ENCODE measurements at places on chromosomes 1 and 21.

DNA sequence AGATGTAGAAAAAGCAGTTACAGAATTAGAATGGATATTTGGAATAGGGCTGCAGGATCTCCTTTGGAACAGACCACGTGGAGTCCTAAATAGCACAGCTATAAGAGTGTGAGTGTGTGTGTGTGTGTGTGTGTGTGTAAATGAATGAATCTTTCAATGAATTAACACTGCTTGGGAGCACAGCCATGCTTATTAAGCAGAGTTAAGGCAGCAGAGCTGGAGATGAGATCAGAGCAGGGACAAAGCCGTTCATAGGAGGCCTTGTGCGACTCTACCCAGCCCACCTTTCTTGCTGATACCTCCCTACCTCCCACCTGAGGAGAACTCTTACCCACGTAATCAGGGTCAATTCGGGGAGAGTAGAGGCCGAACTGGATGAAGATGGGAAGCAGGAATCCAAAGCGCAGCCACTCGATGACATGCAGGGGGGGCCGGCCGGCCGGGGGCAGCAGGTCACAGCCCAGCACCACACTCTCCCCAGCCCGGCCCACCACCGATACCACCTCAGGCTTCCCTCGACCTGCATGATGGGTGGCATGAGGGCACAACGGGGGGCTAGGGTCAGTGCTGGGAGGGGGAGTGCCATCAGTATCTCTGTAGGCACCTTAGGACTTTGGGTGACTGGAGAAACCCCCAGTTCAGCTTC is 2.7 kb downstream of the IGSF9 start:
- DNase-seq: no peak

GRCh38 chr1:74790453-74790852 is 57.5 kb downstream of the TYW3 start:
- DNase-seq: peak; percentile 88

GRCh38 chr1:40143891-40144575 is 17.2 kb upstream of the RLF start:
- peak; percentile 59 for DNase-seq

DNA sequence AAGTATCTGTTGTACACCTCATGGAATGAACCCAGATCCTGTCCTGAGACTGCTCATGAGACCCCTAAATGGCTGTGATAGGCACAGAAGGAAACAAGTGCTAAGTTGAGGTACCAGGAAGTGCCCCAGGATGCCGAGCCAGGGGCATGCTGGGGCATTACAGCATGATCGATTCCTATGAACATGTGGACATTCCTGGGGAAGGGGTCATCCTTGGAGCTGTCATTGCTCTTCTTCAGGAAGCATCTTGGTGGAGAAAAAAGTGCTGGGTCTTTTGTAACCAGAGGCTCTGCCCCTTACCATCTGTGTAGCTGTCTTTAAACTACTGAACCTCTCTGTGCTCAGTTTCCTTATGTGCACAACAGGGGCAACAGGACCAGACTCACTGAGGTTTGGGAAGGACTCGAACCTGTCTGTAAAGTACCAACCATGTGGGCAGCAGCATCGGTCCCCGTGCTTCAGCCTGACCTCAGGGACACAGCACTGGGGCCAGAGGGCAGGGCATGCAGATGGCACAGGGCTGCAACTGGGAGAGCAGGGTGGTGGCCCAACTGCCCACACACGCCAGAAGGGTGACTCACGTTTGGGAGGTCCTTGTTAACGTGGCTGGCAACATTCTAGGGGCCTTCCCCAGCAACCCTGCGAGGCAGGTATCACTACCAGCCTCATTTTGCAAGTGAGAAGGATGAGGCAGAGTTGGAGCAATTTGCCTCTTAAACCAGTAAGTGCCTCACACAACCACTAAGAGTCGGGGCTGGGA is 142.3 kb upstream of the EDN2 start:
- DNase-seq: peak; percentile 63

DNA sequence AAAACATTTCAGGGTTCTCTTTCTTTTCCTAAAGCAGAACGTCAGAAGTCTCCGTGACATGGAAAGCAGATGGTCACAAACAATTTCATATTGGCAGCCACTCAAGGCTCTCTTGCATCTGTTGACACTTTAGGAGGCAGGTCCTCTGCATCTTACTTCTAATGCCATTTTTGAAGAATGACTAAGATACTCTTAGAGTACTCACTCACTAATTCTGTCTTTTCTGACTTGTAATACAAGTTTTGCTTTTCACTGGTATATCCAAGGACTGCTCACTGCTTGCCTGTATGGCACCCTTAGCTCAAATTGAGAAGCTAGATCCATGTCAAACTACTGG is 68.3 kb downstream of the PRRX1 start:
- DNase-seq: peak; percentile 72

- DNase-seq: peak; percentile 18
Measured at GRCh38 chr1:205504311-205505075, at the start of gene CDK18. CDK18 (plus strand) TSS chr1:205504669; CDS start chr1:205523168, 18,499 bp downstream.

GRCh38 chr21:34364921-34365320 is 1.1 kb downstream of the KCNE2 start:
- no peak for DNase-seq

GRCh38 chr1:6962478-6962995 is 177.3 kb downstream of the CAMTA1 start:
- DNase-seq: no peak

GRCh38 chr1:3531928-3532327 is 77.5 kb downstream of the ARHGEF16 start:
- no peak for DNase-seq

DNA sequence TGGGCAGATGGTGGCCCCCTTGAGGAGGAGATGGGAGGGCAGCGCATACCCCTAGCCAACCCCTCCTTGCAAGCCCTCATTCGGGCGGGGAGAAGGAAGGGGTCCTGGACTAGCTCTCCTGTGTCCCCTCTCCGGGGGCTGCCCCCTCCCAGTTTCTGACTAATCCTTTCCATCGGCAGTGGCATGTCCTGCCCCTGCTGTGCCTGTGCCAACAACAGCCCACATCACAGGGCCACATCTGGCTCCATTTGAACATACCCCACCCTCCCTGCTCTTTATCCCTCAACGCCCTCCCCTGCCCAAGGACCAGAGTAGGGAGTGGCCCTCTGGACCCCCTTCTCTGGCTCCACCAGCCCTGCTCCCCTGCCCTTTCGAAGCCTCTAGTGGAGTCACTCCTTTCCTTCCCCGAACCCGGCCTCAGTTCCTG is 11.0 kb upstream of the LMNA start:
- DNase-seq: peak; percentile 68

- no peak for DNase-seq
Measured at GRCh38 chr1:5611431-5611830, 380.8 kb downstream of the NPHP4 start.

GRCh38 chr1:164937291-164937690 is 378.3 kb downstream of the PBX1 start:
- no peak for DNase-seq

- peak; percentile 80 for DNase-seq
Measured at GRCh38 chr1:9376886-9377333, 84.2 kb downstream of the SPSB1 start.

DNA sequence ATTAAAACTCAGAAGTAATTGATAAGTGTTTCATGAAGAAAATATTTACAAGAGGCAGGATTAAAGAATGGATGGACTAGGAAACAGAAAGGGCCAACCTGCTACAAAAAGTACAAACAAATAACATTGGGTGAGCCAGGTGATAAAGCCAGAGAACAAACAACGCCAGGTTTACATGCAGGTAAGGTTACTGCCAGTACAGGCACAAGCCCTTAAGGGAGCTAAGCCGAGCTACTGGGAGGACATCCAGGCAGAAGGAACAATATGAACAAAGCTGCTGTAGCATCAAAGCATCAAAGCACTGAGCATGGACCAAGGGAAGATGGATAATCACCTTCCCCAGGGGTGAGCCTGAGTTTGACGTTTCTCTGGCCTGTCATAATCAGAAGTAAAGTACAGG is 380.7 kb downstream of the SEC16B start:
- no peak for DNase-seq

DNA sequence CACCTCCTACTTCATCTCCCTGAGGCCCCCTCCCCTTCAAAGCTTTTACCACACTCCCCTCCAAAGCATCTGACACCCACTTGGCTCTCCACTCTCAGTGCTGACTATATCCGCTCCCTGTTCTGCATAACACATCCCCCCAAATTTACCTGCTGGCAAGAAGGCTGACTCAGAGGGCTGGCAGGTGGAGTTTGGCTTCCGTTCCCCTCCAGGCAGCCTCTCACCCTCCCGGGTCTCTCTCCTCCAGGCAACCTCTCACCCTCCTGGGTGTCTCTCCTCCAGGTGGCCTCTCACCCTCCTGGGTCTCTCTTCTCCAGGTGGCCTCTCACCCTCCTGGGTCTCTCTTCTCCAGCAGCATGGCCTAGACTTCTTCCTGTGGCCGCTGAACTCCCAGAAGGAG is 562.1 kb downstream of the NPHP4 start:
- DNase-seq: no peak

DNA sequence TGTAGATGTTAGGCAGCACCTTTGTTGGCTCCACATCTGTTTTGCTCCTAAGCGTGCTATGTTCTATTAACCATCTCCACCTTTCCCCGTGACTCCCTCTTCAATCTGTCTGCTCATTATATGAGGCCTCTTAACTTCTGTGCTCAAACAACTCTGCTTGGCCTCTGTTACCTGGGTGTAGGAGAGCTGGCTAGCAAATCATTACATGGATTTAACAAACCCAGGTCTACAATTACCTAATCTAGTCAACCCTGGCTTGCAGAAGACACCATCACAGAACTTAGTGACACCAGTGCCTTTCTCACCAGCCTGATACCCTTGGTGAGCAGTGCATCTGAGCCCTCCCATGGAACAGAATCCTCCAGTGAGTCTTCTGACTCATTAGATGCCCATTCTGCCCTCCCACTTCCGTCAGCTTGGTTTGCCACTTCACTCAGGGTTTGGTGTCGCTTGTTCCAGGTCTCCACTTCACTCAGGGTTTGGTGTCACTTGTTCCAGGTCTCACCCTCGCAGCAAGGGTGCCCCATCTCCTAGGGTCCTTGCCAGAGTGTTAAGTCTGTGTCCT is 92.0 kb upstream of the KIF26B start:
- no peak for DNase-seq

DNA sequence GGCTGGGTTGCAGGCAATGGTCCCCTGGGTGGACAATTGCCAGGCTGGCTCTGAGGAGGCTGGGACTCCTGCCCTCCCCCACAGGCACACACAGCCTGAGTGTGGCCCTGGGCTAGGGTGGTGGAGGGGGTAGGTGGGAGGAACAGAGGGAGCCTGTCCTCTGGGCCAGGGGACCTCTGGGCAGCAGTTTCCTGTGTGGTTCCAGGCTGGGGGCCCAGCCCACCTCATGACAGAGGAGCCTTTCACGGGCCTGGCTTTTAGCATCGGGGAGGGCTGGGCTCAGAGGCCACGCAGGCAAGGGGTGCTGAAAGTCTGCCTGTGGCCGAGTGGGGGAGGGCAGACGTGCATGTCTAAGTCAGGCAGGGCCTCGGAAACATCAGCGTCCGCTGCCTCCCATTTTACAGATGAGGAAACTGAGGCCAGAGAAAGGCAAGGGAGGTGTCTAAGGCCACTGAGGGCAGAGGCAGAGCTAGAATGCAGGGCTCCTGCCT is 7.0 kb downstream of the EXTL1 start:
- no peak for DNase-seq

GRCh38 chr1:3590139-3590763 is 21.1 kb downstream of the MEGF6 start:
- no peak for DNase-seq
